ENCODE measurements at places on chromosomes 7 and 10.

DNA sequence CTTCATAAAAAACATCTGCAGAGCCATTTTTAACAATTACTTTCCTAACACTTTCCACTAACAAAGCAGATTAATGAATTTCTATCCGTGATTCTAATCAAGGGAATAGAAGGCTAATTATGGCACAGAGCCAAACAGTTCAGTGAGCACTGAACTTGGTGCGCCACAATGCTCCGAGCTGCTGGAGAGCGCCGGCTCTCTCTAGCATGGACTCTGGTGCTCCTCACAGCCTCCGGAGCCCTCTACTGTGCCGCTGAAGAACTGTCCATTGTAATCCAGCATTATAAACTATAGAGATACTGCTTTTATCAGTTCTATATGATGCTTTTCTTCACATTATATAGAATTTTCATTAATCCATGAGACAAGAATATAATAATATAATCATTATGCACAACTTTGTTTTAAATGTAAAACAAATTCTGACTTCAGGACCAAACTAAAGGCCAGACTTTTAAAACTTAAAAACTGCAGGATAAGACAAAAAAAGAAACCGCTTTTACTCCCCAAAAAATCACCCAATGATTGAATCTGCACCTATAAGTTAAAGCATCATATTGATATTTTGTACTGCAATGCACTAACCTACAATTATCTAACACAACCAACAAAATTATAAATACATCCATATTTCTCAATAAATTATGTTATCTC, 123.6 kb downstream of the RNF32 start:
- no peak overlapping the region for H3K27ac ChIP-seq
- peaks cover 5% of the 10 kb centered on the region for H3K4me1 ChIP-seq
- H3K4me3 ChIP-seq, result no peak overlapping the region
- H3K36me3 ChIP-seq, result peaks cover 9% of the 10 kb centered on the region
- no peak for DNase-seq
- no peaks in the 10 kb centered on the region for H3K27me3 ChIP-seq

DNA sequence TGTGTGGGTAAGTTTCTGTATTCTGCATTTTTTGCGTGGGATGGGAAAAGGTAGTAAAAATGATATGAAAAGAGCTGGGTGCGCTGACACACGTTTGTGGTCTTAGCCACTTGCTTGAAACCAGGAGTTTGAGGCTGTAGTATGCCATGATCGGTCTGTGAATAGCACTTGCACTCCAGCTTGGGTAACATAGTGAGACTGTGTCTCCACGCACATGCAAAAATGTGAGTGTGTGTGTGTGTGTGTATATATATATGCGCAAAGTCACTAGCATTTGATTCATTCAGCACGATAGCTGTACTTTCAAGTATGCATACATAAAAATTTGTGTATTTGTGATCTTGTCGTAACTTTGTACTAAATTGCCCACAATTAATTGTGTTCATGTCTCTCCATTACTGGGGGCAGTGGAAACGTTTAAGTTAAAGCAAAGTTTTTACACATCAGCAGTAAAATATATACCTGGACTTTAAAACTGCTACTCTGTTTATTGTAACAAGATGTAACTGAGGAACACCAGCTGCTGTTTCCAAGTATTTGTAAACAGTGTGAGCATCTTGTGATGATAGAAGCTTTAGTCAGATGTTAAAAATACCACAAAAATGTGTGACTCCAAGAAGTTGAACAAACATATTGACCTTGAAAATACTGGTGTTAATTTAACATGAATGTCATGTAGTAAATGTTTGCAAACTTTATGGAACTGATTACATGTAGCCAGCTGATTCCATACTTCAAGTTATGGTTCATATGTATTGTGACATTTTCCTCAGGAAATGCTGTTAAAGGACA, 1.6 kb downstream of the ZRANB1 start:
- DNase-seq, result no peak
- peaks cover 66% of the 10 kb centered on the region for H3K4me1 ChIP-seq
- H3K36me3 ChIP-seq, result peaks cover 18% of the 10 kb centered on the region
- H3K27me3 ChIP-seq, result no peaks in the 10 kb centered on the region
- H3K4me3 ChIP-seq, result no peak overlapping the region

GRCh38 chr10:80945264-80945880, 407.7 kb downstream of the SH2D4B start:
- H3K4me3 ChIP-seq, result no peak overlapping the region
- no peaks in the 10 kb centered on the region for H3K4me1 ChIP-seq
- no peaks in the 10 kb centered on the region for H3K36me3 ChIP-seq
- H3K27me3 ChIP-seq, result no peaks in the 10 kb centered on the region

- H3K4me3 ChIP-seq, result peak overlapping the region; percentile 82
- H3K4me1 ChIP-seq, result peaks cover 12% of the 10 kb centered on the region
- no peaks in the 10 kb centered on the region for H3K36me3 ChIP-seq
- DNase-seq, result no peak
- no peak overlapping the region for H3K27ac ChIP-seq
- peaks cover 34% of the 10 kb centered on the region for H3K27me3 ChIP-seq
These were observed 826 bp downstream of the PODXL start for GRCh38 chr7:131555552-131556052.

DNA sequence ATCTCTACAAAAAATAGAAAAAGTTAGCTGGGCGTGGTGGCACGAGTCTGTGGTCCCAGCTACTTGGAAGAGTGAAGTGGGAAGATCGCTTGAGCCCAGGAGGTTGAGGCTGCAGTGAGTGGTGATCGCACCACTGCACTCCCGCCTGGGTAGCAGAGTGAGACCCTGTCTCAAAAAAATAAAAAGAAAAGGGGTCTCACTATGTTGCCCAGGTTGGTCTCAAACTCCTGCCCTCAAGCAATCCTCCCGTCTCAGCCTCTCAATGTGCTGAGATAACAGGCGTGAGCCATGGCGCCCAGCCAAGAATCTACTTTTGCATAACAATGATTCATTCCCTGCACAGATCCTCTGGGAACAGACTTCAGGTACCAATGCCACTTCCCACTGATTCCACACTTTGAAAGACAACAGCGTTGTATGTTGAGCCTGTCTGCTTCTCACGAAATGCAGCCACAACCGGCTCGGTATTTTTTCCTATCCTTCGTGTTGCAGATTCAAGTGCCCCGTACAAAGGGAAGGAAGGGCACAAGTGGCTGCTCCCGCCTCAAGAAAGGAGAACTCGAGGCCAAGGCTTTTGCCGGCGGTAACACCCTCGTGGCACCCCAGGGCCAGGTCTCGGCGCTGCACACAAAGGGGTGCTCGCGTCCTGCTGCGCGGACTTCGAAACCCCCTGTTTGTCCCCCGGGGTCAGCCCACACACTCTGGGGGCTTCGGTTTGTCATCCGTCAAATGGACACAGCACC, 745 bp downstream of the DAGLB start:
- H3K4me1 ChIP-seq, result peaks cover 37% of the 10 kb centered on the region
- H3K27ac ChIP-seq, result peak overlapping the region; percentile 98
- peaks cover 24% of the 10 kb centered on the region for H3K36me3 ChIP-seq

DNA sequence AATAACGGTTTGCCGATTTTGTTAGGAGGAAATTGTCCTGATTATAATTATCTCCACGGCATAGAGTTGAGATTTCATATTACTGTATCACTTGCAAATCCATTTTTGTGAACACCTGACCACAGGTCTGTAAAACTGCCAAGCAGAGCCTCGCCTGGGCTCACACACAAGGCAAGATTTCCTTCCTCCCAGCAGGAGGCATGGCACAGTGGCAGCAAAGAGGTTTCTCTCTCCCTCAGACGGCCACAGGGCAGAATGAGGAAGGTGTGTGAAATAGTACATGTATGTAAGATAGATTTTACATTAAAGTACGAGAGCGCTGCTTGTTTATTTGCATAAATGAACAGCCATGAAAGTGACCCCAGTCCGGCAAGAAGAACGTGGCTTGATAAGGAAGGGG, 130.1 kb downstream of the CELF2 start:
- DNase-seq, result no peak
- H3K27me3 ChIP-seq, result no peaks in the 10 kb centered on the region
- H3K4me3 ChIP-seq, result peak overlapping the region; percentile 74

DNA sequence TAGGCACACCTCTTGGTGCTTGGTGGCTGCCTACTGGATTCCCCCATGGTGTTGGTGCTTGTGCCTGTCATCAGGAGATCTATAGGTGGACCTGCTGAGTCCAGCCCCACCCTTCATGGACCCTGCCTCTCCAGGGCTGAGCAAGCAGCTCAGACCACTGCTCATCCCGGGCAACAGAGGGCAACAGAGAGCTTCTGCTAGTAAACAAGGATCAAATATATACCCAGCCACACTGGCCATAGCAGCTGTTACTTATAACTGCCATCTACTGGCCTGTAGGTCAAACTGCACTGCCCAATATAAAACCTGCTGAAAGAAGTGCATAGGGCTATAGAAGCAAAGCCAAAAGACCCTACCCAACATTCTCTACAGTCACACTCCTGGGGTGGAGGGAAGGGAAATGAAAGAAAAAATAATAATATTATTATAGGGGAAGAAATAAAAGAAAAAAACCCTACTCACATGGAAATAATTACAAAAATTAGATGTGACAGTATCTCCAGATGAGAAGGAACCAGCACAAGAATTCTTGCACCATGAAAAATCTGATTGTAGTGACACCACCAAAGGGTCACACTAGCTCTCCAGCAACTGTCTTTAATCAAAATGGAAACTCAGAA, 54.9 kb upstream of the ZNF800 start:
- DNase-seq, result peak; percentile 46
- H3K4me1 ChIP-seq, result peaks cover 6% of the 10 kb centered on the region
- H3K36me3 ChIP-seq, result peaks cover 1% of the 10 kb centered on the region
- no peak overlapping the region for H3K4me3 ChIP-seq

GRCh38 chr10:51369903-51370302, 295.6 kb downstream of the PRKG1 start:
- no peaks in the 10 kb centered on the region for H3K4me1 ChIP-seq
- H3K27ac ChIP-seq, result no peak overlapping the region
- no peak overlapping the region for H3K4me3 ChIP-seq
- no peak for DNase-seq
- no peaks in the 10 kb centered on the region for H3K36me3 ChIP-seq

- peaks cover 15% of the 10 kb centered on the region for H3K27me3 ChIP-seq
- H3K27ac ChIP-seq, result no peak overlapping the region
These were observed 25.7 kb downstream of the GRID1 start for GRCh38 chr10:86340991-86341260.

DNA sequence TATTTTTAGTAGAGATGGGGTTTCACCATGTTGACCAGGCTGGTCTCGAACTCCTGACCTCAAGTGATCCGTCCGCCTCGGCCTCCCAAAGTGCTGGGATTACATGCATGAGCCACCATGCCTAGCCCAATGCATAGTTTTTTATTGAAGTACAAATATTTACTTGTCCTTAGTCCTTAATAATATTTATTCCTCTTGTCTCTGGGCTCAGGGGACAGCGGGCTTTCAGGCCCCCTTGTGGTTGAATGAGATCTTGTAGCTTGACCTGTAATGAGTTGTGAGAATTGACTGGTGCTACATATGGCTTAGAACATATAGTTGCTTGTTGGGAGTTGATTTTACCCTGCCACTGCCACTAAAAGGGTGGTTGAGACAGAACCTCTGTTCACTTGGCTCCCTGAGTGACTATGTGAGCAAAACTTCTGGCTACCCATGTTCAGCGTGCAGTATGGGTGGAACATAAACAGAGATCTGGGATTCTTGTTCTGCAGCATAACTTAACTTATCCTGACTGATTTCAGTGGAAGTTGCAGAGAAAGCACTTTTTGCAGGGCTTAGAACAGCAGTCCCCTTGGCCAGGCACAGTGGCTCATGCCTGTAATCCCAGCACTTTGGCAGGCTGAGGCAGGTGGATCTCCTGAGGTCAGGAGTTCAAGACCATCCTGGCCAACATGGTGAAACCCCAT, 14.9 kb downstream of the CCL26 start:
- peaks cover 2% of the 10 kb centered on the region for H3K4me1 ChIP-seq
- no peaks in the 10 kb centered on the region for H3K36me3 ChIP-seq
- DNase-seq, result no peak
- no peak overlapping the region for H3K4me3 ChIP-seq

- peaks cover 21% of the 10 kb centered on the region for H3K4me1 ChIP-seq
- H3K4me3 ChIP-seq, result no peak overlapping the region
- peaks cover 25% of the 10 kb centered on the region for H3K27me3 ChIP-seq
- H3K36me3 ChIP-seq, result no peaks in the 10 kb centered on the region
- no peak for DNase-seq
These were observed 18.7 kb downstream of the CLIP2 start for GRCh38 chr7:74307738-74308505.

GRCh38 chr7:27689591-27690164, 27.0 kb upstream of the HIBADH start:
- no peaks in the 10 kb centered on the region for H3K36me3 ChIP-seq
- H3K27ac ChIP-seq, result no peak overlapping the region
- H3K4me3 ChIP-seq, result no peak overlapping the region
- peaks cover 28% of the 10 kb centered on the region for H3K27me3 ChIP-seq
- no peaks in the 10 kb centered on the region for H3K4me1 ChIP-seq

- peaks cover 45% of the 10 kb centered on the region for H3K27me3 ChIP-seq
- H3K4me1 ChIP-seq, result no peaks in the 10 kb centered on the region
- no peaks in the 10 kb centered on the region for H3K36me3 ChIP-seq
- no peak overlapping the region for H3K27ac ChIP-seq
These were observed 84.2 kb downstream of the NPY start for GRCh38 chr7:24368161-24368560.

- no peak overlapping the region for H3K4me3 ChIP-seq
- DNase-seq, result no peak
- no peaks in the 10 kb centered on the region for H3K4me1 ChIP-seq
- no peaks in the 10 kb centered on the region for H3K27me3 ChIP-seq
- H3K27ac ChIP-seq, result no peak overlapping the region
- no peaks in the 10 kb centered on the region for H3K36me3 ChIP-seq
These were observed 932.4 kb upstream of the LRRTM3 start for GRCh38 chr10:65993451-65993850.

GRCh38 chr10:14162629-14163344, 167.9 kb downstream of the FRMD4A start:
- peaks cover 85% of the 10 kb centered on the region for H3K27me3 ChIP-seq
- no peaks in the 10 kb centered on the region for H3K36me3 ChIP-seq
- H3K27ac ChIP-seq, result no peak overlapping the region
- H3K4me3 ChIP-seq, result no peak overlapping the region
- DNase-seq, result no peak
- H3K4me1 ChIP-seq, result no peaks in the 10 kb centered on the region

DNA sequence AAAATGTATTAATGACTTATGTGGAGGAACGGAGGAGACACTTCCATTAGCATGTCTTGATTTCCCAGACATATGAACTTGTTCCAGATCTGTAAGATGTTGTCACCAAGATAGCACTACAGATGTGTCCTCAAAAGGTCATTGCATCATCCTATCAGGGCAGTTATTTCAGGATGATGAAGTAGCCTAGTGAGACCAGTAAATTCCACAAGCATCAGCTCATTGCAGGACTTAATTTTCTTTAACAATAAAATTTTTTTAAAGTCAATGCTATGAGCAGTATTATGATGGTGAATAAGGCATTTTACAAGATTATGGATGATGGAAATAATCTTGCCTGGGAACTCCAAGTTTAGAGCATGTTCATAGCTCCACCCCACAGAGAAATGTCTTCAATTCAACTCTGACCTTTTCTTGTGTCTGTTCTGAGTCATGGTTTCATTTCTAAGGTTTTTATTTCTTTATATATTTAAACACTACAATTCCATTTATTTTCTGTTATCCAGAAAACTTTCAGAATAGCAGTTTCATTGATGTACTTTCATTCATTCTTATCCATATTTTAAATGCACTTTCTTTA, 1203.3 kb upstream of the CELF2 start:
- no peak overlapping the region for H3K4me3 ChIP-seq
- no peaks in the 10 kb centered on the region for H3K4me1 ChIP-seq
- no peaks in the 10 kb centered on the region for H3K27me3 ChIP-seq

- no peaks in the 10 kb centered on the region for H3K4me1 ChIP-seq
- no peak for DNase-seq
These were observed 57.4 kb upstream of the CASD1 start for GRCh38 chr7:94452239-94452638.

Data from central memory CD8-positive, alpha-beta T cell (primary cell).